MG63 (cell line): ENCODE measurements at places on chromosomes 5 and 9. TPM values are rescaled to one million over a fixed set of nuclear protein-coding genes. Genes with fewer than 3 reads are reported as not detected.

Gene QRFP
- total RNA-seq, result not detected in 2 replicates

Gene VCP
- total RNA-seq, result 120 and 139 TPM in 2 replicates

Gene SLC6A18
- total RNA-seq, result not detected in 2 replicates

Gene CBY3
- total RNA-seq, result not detected in 2 replicates

Gene NR2F1-AS1
- 8.1 and 15.1 TPM in 2 replicates for total RNA-seq

Gene BTNL8
- total RNA-seq, result not detected in 2 replicates

Gene LHX2
- 0.49 and 0.74 TPM in 2 replicates for total RNA-seq

Gene STK10
- total RNA-seq, result 8.0 and 8.4 TPM in 2 replicates

Gene VPS13A
- 3.2 and 5.0 TPM in 2 replicates for total RNA-seq

Gene CREBRF
- total RNA-seq, result 4.3 and 9.2 TPM in 2 replicates

Gene GABRP
- not detected in 2 replicates for total RNA-seq

Gene CDH12
- total RNA-seq, result not detected in 2 replicates

Gene CDX1
- total RNA-seq, result 0.07 TPM in 1 of 2 replicates, not detected in the other

Gene PCDH12
- 8.4 TPM in 1 of 2 replicates, not detected in the other for total RNA-seq
